G401 (cell line): ENCODE measurements at places on chromosomes 7 and 10.

GRCh38 chr7:12731214-12731656 lies 43.8 kb downstream of the ARL4A start:
- DNase-seq = no peak

- DNase-seq = no peak
Measured at GRCh38 chr7:129730159-129730558, 118.6 kb downstream of the NRF1 start.

DNA sequence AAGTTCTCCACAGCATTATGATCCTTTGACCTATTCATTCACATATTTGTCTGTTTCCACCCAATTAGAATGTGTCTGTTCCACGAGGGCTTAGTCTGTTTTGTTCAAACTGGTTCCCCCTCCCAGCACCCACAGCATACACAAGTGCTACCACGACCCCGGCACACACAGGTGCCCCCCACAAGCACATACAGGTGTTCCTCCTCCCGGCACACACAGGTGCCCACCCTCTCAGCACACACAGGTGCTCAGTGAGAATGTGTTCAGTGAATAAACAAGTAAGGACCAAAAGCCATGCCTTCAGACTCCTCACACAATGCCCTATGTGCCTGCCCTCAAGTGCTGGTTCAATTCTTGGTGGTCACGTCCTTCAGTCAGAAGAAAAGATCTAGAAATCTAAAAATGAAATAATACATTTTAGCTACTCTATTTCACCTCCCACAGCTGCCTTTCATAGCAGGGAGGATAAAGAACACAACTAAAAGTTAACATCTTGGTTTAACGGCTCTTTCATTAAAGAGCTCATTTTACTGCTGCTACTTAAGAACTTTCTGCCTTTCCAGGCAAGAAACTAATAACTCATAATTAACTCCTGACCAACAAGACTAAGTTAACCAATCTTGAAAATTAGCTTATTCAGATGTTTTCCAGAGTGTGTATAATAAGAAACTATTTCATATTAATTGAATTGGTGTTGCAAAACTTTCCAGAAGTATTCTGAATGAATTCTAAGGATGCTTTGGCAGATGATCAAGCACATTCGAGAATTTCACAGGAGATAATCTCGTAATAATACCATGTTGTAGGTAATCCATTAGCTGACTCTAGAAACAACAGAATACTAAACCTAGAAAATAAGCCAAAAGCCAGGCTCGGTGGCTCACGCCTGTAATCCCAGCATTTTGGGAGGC lies 2.3 kb downstream of the DNMBP start:
- DNase-seq = peak; percentile 10

DNA sequence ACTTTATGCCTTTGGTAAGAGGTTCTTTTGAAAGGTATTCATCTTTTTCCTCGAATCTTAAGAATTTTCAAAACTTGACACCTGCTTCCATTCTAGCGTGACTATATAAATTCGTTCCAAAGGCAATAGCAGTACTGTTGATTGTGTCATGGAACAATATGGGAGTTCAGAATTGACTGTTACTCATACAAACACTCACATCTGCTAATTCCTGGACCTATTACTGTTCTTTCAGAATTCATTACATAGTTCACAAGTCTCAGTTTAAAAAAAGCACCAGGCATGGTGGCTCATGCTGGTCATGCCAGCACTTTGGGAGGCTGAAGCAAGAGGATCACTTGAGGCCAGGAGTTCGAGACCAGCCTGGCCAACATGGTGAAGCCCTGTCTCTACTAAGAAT lies 80.9 kb downstream of the CACNB2 start:
- no peak for DNase-seq

DNA sequence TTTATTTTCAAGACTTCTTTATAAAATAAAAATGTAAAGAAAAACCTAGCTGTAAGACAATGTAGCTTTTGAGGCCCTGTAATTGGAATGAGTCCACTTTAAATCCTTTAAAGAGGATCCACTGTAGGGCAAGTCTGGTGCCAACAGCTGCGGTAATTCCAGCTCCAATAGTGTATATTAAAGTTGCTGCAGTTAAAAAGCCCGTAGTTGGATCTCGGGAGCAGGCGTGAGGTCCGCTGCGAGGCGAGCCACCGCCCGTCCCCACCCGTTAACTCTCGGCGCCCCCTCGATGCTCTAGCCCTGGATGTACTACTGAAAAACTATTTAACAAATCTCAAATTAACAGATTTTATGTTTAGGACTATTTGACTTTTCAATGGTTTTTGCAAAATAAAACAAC lies 414.7 kb upstream of the SEMA3C start:
- DNase-seq = no peak

DNA sequence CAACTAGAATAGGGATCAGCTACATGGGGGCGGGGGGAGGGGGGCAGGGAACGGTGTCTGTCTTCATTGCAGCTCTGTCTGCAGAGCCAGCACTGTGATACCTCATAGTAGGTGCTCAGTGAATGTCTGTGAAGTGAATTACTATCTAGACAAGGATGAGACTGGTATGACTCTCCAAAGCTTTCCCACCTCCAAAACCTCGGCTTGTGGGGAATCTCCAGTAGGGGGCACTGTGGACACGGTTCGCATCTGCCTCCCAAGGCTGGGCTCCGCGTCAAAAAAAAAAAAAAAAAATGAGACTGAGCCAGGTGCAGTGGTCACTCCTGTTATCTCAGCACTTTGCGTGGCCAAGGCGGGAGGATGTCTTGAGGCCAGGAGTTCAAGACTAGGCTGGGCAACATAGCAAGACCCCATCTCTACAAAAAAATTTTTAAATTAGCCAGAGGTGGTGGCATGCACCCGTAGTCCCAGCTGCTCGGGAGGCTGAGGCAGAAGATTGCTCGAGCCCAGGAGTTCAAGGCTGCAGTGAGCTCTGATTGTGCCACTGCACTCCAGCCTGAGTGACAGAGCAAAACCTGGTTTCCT lies 9.6 kb downstream of the TRIM56 start:
- peak; percentile 28 for DNase-seq

DNA sequence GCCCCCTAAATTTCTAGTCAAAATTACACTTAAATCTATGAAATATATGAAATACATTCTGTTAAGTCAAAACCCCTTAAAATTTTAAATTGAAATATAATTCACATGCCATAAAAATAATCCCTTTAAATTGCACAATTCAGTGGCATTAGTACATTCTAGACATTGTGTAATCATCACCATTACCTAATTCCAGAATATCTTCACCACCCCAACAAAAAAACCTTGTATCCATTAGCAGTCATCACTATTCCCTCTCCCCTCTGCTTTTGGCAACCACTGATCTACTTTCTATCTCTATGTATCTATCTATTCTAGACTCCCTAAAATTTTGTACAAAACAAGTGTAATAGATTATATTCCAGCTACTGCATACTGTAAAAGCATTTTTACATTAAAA lies 261.2 kb downstream of the GLI3 start:
- no peak for DNase-seq

DNA sequence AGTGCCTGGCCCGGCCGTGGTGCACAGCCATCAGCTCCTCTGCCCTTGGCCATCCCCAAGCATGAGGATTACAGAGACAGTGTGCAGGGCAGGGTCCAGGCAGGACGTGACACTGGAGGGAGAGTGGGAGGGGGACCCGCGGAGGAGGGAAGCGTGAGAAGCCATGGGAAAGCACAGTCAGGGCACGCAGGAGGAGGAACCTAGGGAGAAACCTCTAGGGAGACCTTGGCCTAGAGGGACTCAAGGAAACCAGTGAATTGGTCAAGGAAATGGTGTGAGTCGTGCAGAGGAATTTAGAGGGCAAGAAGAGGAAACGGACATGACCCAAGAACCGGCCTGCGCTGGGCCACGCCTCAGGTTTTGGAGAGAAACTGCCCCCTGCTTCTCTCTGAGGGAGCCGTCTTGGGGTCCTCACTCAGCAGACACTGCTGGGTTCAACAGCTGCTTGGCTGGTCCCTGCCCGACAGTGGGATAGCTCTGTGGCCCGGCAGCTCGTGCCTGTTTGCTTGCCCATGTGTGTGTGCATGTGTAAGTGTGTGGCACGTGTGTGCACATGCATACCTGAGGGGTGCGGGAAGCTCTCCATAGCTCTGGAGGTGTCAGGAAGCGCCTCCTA lies 3.2 kb downstream of the OPN4 start:
- no peak for DNase-seq

DNA sequence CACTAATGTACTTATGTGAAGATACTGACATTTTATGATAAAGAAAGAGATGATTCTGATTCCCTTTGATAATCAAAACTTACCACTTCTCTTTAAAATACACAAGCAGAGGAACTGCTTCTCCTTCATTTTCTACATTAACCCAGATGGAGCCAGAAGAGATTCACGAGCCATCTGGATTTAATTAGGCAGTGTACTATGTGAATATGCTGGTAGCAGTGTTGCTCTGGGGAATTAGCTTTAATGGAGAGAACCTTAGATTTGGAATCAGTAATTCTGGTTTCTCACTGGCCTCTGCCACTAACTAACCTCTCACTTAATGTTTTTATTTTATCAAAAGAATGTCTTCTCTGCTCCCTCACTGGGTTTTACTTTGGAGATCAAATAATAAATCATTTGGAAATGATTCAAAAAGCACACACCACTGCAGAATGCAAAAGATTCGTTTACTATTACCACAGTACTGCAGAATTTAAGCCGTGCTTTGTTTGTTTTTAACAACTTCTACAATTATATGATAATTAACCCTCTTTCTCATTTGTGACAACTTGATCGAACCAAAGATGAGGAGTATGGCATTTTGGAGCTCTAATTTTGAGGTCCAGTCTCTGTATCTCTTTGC lies 77.5 kb upstream of the PHYHIPL start:
- no peak for DNase-seq

GRCh38 chr10:126803394-126803793 lies 101.8 kb upstream of the DOCK1 start:
- DNase-seq = no peak

GRCh38 chr7:93016681-93017381 lies 100.9 kb downstream of the SAMD9 start:
- DNase-seq = no peak

DNA sequence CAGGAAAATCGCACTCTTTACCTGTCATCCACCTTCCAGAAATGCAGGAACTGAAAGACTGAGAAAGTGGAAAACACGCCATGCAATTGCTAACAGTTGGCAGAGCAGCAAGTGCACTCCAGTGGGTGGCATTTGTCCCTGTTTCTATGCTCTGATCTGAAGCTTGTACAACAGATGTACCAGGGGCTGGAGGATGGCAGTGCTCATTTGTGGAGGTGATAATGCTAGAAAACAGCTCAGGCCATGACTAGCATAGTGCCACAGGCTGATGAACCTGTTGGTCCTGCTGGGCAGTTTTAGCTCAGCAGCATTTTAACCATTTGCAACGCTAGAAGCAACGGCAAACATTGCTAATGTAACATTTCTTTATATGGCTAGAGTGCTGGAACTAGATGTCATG lies 199.9 kb upstream of the NRP1 start:
- peak; percentile 2 for DNase-seq

DNA sequence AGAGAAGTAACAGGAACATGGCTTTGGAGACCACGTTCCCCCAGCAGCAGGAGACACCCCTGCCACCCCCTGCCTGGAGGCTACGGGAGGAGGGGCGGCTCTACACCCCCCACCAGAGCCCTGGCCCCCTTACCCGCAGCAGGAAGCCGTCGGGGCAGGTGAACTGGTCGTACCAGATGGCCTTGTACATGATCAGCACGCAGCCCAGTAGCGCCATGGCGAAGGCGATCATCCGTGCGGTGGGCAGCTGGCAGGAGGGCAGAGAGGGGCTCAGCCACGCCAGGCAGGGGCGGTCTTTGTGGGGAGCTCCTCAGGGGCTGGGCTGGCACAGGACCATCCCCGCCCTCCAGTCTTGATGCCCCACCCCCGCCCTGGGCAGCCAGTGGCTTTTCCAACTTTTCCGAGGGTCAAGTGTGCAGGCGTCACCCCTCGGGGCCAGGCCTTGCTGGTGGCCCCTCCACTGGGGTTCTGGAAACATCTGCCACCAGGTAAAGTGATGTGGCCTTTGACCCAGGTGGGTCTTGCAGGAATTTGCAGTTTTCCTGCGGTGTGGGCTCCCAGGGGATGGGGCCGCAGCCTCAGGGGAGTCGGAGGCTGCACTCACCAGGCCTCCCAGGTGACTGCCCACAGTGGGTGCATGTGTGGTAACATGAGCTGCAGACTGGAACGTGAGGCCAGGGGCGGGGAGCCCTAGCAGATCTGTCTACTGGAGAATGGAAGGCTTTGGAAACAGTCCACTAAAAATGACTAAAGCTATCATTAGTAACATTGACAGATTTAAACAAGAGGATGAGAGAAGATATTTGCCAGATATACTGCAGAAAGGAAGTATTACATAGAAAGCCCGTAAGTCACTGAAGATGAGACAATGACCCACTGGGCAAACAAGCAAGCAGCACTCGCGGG lies 9.7 kb downstream of the CALY start:
- DNase-seq = no peak

DNA sequence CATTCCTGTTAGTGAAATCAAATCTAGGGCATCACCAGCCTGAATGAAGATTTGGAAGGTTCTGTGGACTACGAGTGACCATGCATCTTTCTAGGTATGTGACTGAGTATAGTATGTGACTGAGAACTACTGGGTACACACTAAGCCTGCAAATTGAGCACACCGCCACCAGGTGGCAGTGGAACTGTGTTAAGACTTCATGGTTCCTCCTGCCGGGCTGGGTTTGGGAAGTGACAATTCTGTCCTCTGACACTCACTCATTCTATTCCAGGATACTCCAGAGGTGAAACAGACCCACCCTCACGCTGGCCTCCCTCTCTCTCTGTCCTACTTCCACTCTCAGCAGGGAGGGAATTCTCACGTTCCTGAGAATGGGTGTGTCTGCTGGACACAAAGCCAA lies 84.0 kb upstream of the TMEM248 start:
- DNase-seq = peak; percentile 9
